Stimulated activated CD8-positive, alpha-beta memory T cell treated with anti-CD3 and anti-CD28 coated beads, Interleukin-7, amount 100 ng/mL, for 1 hour (primary cell): ENCODE measurements at places on chromosomes 12 and 14.

GRCh38 chr12:96500693-96501092, 11.3 kb downstream of the CFAP54 start:
- no peak for DNase-seq

GRCh38 chr14:89332031-89332430, 85.0 kb downstream of the FOXN3 start:
- DNase-seq, result no peak

DNA sequence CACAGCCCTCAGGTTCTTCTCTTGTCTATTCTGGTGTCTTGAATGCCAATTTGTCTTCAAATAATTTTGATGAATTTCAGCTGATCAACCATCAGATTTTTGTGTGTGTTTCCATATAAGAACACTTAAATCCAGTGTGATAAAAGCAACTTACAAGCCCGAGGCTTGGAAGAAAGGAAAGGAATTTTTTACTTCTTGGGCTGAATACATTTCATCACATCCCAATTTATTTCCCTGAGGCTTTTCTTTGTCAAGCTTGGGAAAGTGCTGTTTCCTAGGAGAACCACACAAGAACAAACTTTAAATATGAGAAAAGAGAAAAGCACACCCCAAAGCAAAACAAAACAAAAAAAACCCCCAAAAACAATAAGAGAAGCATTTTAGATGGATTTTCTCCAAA, 26.6 kb downstream of the GPRC5D start:
- DNase-seq, result no peak

DNA sequence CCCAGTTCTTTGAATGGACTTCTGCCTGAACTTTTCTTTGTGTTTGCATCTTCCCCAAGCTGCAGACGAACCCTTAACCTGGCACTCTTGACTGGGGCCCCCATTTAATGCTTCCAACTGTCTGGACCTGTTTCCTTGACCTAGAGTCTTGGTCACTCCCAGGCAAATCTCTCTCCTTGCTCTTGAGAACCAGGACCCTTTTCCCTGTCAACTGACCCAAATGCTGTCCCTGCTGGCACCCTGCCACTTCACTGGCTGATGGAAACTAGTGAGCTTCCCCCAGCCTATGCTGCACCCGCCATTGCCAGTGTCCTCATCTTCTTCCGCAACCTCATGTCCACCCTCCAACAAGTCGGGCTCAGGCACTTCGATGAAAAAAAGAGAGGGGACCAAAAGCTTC, 79.5 kb downstream of the PRIMA1 start:
- DNase-seq, result no peak
